ENCODE measurements at places on chromosomes 7 and 10.

DNA sequence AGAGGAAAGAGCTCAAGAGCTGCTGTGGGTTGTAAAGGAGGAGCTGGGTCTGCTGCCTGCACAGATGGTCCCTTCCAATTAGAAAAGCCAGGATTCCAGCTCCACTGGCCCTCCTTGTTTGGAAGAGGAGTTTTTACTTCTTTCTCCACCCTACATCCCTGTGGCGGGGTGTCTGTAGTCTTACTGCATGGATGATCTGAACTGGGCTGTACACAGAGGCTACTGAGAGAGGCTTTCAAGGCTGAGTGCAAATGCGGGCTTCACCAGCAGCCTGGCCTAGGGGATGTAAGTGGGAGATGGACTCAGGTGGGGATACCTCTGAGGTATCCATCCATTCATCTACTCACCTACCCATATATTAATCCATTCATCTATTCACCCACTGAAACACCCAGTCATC lies 7.1 kb upstream of the CXCL12 start:
- DNase-seq = no peak

- DNase-seq = peak; percentile 8
These were observed 148.7 kb downstream of the C7orf25 start for GRCh38 chr7:42763137-42763551.

- DNase-seq = no peak
These were observed 113.6 kb upstream of the AMPH start for GRCh38 chr7:38744746-38745145.

GRCh38 chr10:23344241-23344841 lies at the start of gene C10orf67:
C10orf67 (minus strand) TSS chr10:23344797; CDS start chr10:23344774, 23 bp downstream.
- peak; percentile 26 for DNase-seq

GRCh38 chr10:62693306-62693705 lies 111.2 kb upstream of the ADO start:
- no peak for DNase-seq

DNA sequence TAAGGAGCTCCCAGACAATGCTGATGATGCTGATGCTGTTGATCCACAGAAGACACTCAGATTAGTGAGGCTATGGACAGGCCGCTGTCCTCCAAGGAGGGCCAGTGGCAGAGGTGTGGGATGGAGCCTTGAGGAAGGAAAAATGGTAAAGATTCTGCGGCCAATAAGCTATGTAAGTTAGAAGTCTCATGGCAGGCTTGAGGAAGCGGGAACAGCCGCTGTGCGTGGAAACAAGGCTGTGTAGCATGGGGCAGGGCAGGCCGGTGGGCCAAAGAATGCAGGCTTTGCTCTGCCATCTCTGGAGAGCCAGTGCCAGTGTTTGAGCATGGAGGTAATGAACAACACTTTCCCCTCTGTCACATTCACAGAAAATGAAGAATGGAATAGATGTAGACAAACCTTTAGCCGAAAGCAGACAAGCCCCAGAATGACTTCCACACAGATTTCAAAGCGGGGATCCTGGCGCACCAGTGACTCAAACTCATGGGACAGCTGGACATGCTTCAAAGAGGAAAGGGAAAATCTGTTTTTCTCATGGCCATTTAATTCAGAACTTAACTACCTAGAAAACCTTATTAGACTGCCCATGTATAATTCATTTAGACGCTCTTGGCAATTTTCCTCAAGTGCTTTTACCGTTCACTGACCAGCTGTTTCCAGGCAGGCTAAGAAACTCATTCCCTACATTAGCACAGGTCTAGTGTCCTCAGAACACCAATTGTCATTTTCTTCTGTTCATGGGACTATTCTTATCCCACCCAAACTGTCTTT lies 16.9 kb upstream of the FIGNL1 start:
- DNase-seq = no peak

DNA sequence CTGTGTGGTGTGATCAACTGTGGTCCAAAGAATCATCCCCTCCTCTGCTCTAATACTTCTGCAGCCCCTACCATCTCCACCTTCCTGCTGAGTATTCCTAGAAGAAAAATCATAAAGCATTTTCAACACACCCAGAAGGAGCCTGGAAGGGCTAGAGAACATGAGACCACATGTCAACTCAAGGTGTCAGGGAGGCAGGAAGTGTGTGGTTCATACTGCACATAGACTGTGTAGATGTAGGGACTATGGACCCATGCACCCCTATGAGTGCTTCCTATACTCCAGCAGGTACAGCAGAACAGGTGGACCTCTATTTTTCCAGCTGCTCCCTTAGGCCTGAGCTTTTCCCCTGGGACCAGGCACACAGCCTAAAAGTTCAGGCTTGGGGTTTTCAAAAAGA lies 2.6 kb upstream of the ZNF746 start:
- no peak for DNase-seq

DNA sequence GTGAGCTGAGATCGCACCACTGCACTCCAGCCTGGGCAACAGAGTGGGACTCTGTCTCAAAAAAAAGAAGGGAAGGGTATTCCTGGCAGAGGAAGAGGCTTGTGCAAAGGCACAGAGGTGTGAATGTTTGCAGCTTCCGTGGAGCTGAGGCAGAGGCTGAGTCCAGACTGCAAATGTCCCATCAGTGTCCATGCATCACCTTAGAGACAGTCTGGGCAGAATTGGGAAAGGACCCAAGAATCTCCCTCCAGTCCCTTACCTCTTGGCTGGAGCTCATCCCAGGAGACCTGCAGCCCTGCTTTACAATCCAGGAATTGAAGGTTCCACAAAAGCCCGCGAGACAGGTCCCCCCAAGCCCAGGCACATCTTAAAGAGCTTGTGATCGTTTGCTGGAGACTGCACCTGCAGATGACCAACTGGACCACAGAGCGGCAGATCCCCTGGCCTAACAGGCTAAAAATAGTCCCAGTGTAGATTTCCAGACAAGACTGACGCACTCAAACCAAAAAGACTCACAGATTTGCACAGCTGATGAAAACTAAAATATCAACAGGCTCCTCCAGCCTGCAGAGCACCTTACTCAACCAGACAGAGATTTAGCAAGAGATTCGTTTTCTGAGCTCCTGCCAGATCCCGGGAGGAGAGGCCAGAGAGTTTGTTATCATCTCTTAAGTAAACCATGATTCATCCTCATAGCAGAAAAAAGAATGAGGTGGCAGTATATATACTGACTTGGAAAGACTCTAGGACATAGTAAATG lies 22.9 kb upstream of the NANOS1 start:
- DNase-seq = no peak

- DNase-seq = no peak
These were observed 59.3 kb upstream of the IGFBP3 start for GRCh38 chr7:45980181-45980905.

DNA sequence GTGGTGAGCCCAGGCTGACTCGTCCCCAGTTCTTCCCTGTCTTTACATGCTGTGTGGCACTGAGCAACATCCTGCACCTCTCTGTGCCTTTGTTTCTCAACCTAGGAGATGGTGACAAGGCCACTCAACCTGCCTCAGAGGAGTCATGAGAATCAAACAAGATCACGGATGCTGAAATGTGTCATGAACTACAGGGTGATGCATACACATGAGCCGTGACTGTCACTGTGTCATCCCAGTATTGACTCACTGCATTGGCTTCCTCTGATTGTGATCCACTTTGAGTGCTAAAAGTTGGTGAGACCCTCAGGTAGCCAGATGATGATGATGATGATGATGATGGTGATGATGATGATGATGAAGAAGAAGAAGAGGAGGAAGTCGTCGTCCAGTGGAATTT lies 11.5 kb downstream of the C10orf71 start:
- DNase-seq = peak; percentile 20

DNA sequence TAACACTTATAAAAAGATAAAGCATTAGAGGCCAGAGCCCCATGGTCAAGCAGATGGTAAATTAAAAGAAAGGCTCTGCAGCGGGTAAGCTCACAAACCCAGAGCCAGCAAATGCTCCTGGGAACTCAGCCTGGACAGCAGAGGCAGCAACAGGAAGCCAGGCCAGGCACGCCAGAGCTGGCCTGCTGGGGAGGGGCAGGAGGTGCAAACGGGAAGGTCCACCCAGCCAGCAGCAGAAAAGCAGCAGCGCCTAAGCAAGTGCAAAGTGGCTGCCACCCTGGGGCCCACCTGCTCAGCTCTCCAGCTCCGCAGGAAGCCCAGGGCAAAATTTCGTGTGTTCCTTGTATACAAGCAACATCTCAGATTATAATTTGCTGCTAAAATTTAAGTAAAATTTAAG lies 82.7 kb upstream of the GPR22 start:
- DNase-seq = no peak

DNA sequence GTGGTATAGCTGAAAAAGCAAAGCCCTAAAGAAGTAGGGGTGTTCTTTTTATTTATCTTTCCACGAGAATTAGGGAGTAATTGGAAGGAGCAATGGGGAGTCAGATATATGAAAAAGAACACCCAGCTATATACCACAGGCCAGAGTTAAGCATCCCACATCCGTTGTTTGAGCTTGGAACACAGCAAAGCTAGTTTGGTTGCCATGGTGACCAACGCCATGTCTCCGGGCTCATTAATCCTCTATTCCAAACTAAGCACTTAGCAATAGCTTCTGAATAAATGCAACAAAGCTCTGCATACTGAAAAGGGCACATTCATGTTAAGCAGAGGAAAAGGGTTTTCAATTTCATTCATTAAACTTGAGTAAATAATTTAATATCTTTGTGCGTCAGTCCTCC lies 23.5 kb downstream of the ASB4 start:
- DNase-seq = no peak

GRCh38 chr7:12643001-12643643 lies 44.3 kb upstream of the ARL4A start:
- no peak for DNase-seq

DNA sequence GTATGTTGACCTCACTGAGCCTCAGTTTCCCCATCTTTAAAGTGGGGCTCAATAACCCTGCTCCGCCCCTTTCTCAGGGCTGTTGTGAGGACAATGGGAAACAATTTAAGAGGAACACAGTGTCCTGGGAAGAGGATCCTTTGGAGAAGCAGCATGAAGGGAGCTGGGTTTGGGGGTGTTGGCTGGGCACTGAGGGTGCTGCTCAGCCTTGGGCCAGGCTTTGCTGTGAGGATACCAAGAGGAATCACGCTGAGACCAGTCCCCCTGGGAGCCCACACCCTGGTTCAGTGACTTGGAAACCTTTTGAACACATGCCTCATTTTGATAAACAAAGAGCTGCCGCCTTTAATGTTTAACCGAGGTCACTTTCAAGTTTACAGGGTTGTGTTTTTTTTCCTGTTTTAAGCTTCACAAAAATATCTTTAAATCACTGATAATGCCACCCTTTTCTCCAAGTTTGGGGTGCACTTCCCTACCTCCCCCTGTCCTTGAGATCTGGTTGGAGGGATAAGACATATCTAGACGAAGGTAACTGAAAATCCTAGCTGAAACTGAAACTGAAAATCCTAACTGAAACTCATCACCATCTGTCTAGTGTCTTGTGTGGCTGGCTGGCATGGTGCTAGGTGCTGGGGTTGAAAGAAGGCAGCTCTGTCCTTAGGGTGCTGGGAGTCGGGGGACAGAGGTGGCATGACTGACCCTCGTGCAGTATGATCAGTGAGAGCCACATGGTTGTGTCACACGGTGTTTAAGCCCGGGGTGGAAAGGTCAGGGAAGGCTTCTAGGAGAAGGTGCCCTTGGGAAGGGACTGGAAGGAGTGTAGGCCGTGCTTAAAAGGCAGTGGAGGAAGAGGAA lies 27.7 kb downstream of the ZNF775 start:
- DNase-seq = peak; percentile 46

DNA sequence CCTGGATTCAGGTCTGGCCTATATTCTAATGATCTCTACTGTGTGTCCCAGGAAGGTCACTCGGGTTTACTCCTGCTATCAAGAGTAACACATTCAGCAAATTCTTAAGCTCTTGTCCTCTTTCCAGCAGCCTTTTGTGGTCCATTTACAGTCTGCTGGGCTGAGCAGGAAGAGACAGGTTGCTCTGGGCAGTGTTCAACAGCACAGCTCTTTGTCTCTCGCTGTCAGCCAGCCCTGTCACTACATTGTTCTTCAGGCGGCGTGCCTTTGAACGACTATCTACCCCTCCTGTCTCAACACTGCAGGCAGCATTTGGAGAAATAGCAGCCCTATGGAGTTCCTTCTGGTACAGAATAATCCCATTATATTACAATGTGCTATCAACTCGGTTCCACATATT lies 192.2 kb upstream of the TBX20 start:
- no peak for DNase-seq

DNA sequence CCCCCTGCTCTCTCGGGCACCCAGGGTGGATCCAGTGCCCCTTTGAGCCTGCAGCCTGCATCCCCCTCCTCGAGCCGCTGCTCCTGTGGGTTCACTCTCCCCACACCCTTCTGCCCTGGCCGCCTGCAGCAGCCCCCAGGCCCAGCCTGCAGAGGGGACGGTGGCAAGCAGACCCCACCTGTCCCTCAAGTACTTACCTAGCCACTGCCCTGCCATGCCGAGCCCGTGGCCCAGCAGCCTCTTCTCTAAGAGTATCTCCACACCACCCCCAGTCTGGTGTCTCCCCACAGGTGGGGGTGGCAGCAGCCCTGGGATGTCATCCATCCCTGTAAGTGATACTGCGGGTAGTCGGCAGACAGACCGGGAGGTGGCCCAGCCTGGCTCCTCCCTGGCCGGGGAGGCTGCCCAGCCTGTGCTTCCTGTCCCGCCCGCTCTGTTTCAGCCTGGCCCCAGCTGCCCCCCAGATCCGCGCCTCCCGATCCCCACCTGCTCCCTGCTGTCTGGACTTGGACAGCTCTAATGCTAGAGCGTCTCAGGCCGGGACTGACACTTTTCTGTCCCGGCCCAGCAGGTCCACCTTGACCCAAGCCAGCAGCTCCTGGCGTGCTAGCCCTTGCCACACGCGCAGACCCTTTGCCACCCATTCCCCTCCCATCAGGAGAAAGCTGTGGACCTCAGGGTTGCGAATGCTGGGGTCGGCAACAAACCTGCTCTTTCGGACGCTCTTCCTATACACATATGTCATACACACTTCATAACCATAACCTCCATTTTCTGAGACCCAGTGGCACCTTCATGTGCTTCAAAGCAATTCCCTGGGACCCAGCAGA lies 25.0 kb downstream of the YKT6 start:
- no peak for DNase-seq

- peak; percentile 31 for DNase-seq
These were observed 14.2 kb downstream of the VTI1A start for GRCh38 chr10:112461029-112461887.

GRCh38 chr7:138822867-138823535 lies 25.0 kb upstream of the ATP6V0A4 start:
- no peak for DNase-seq

- no peak for DNase-seq
These were observed 61.2 kb downstream of the PCLO start for GRCh38 chr7:83101530-83101929.

GRCh38 chr10:17617031-17617911 lies at the start of gene HACD1:
HACD1 (minus strand) TSS chr10:17617374; CDS start chr10:17617339, 35 bp downstream.
- peak; percentile 65 for DNase-seq

GRCh38 chr10:79048639-79049550 lies 19.9 kb upstream of the ZMIZ1 start:
- DNase-seq = peak; percentile 6

- DNase-seq = no peak
These were observed 1.7 kb upstream of the CTNNA3 start for GRCh38 chr10:67697724-67698131.
